CD4-positive, alpha-beta T cell treated with Interleukin-4 for 4 hours (primary cell): ENCODE measurements at places on chromosomes 11 and 22.

GRCh38 chr11:40139066-40139465, 1320.4 kb downstream of the LRRC4C start:
- no peak for DNase-seq

- DNase-seq, result peak; percentile 96
Observed at GRCh38 chr22:50507991-50508884, at the start of gene NCAPH2. Gene NCAPH2, plus strand, starts transcription at chr22:50508224. Its CDS starts 114 bp downstream, at chr22:50508338.

- DNase-seq, result no peak
Observed at GRCh38 chr11:79486242-79486984, 45.6 kb upstream of the TENM4 start.

DNA sequence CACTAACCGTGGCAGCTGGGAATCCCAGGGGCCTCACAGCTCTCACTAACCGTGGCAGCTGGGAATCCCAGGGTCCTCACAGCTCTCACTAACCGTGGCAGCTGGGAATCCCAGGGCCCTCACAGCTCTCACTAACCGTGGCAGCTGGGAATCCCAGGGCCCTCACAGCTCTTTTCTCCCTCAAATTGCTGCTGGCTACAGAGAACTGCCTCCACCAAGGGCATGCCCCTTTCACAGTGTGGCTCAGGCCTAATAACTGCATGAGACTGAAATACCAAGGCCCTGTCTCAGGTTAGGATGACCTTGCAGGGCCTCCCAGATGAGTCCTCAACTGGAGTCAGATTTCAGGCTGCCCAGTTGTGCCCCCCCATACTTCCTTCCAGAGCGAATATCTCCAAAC, 35.1 kb upstream of the GGTLC2 start:
- DNase-seq, result no peak

DNA sequence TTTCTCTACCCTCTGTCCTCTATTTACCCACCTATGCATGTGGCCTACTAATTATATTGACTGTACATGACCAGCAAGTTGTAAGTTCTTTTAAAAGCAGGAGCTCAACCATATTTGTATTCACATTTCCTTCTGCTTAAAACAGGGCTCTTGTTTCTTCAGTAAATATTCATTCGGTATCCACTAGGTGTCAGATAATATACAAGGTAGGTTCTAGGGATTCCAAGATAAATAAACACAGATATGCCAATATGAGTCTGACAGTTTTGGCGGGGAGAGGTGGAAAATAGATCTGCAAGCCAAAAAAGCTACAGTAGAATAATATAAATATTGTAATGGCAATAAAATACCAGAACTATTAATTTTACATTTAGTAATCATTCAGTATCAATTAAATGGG, 15.3 kb upstream of the RAB30 start:
- peak; percentile 11 for DNase-seq

GRCh38 chr11:109644152-109644551, 222.2 kb downstream of the C11orf87 start:
- no peak for DNase-seq

DNA sequence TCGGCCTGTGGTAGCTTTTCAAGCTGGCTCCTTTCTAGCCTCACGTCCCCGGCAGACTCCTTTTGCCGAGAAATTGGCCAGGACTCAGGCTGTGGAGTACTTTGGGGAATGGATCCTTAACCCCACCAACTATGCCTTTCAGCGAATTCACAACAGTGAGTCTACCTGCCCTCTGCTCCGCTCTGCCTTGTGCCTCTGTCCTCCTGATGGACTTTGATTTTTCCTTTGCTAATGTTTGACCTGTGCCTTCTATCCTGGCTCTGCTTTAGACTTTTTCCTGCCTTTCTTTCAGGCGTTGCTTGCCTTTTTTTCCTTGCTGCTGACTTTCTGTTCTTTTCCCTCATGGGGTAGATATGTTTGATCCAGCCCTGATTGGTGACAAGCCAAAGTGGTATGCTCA, 12.5 kb downstream of the MADD start:
- DNase-seq, result no peak

DNA sequence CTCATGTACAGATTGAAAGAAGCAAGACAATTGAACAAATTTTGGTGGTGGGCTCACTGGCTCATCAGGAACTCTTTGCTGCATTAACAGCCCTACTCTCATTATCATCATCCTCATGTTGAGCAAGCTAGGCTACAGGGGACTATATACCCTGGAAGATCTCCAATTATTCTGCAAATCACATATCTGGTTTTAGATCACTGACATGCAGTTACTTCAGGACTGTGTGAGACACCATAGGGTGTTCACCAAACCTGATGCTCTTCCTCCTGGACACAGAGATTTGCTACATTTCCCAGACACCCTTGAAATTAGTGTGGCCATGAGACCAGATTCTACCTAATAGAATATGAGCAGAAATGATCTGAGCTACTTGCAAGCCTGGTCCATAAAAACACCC, 23.0 kb upstream of the ME3 start:
- DNase-seq, result no peak

DNA sequence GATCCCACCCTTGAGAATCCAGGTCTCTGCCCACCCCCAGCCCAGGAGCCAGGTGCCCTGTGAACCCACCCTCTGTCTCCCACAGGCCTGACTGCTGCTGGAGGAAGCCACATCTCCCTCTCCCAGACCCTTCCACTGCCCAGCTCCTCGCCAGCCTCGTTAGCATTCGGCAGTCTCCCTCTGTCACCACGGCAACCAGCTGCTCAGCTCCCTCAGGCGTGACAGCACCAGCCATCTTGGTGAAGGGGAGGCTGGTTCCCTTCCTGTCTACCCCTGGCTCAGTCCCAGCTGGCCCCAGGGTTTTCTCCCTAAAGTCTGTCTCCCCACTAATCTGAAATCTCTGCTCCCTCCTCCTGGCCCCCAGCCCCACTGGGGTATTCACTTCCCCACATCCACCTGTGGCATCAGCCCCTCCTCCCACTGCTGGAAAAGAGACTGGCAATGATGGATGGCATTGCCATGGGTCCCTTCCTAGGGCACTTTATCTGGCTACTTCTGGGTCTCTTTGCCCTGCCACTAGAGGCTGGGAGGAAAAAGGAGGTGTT, 28.1 kb downstream of the NRXN2 start:
- no peak for DNase-seq

- no peak for DNase-seq
Observed at GRCh38 chr11:119319700-119320239, 2.8 kb upstream of the MCAM start.

DNA sequence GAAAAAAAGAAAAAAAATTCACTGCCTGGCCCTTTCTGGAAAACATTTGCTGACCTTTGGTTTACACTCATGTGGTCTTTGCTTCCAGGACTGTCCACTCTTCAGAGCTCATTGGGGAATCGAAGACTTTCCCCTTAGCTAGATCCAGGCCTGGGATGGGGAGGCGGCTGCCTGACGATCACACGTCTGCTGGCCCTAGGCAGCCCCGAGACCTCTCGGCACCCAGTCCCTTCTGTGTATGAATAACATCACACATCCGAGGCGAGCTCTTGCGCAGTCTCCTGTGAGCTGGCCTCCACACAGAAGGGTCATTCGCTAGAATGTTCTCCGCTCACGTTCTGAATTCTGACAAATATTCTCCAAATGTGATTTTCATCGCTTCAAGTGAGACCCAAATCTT, 25.7 kb upstream of the GAL start:
- DNase-seq, result no peak

GRCh38 chr11:47185305-47186075, 744 bp downstream of the PACSIN3 start:
- no peak for DNase-seq

- no peak for DNase-seq
Observed at GRCh38 chr22:38415561-38416321, 39.3 kb downstream of the KCNJ4 start.

DNA sequence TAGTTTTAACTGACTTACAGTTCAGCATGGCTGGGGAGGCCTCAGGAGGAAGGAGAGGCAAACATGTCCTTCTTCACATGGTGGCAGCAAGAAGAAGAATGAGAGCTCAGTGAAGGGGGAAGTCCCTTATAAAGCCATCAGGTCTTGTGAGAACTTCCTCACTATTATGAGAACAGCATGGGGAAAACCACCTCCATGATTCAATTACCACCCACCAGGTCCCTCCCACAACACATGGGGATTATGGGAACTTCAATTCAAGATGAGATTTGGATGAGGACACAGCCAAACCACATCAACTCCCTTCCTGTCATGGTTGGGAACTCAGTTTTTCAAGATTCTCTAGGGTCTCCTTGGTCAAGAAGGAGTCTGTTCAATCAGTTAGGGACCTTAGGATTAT, 432.9 kb upstream of the CNTN5 start:
- no peak for DNase-seq

- DNase-seq, result no peak
Observed at GRCh38 chr11:35787013-35787504, 124.5 kb downstream of the TRIM44 start.

DNA sequence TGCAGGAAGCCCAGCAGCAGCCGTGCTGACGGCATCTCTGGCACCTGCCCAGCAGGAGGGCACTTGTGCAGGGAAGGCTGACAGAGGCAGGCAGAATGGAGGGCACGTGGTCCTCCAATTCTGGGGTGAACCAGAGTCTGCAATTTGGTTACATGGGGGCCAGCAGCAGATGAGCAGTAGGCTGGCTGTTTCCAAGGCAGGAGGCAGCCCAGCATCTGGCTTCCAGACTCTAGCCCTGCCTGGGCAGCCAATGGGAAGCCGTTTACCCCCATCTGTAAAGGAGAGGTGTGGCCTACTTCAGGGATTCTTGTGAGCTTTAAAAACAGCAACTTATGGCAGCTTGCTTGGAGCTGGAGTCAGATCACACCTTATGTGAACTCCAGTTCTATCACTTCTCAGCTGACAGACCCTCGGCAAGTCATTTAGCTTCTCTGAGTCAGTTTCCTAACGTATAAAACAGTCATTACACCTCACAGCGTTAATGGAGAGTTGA, 27.9 kb upstream of the RASL10A start:
- DNase-seq, result no peak

GRCh38 chr11:116504541-116505297, 268.1 kb downstream of the BUD13 start:
- DNase-seq, result no peak

GRCh38 chr11:43925063-43925931, 17.1 kb upstream of the C11orf96 start:
- DNase-seq, result no peak

GRCh38 chr11:8286886-8287285, 23.2 kb upstream of the LMO1 start:
- no peak for DNase-seq

GRCh38 chr11:85740481-85741400, 54.7 kb upstream of the CCDC89 start:
- no peak for DNase-seq

- no peak for DNase-seq
Observed at GRCh38 chr11:72750556-72751115, 1.6 kb downstream of the ARAP1 start.

GRCh38 chr11:70210051-70210501, 7.0 kb downstream of the FADD start:
- DNase-seq, result no peak

- no peak for DNase-seq
Observed at GRCh38 chr11:97622795-97623194, 1233.0 kb downstream of the JRKL start.

DNA sequence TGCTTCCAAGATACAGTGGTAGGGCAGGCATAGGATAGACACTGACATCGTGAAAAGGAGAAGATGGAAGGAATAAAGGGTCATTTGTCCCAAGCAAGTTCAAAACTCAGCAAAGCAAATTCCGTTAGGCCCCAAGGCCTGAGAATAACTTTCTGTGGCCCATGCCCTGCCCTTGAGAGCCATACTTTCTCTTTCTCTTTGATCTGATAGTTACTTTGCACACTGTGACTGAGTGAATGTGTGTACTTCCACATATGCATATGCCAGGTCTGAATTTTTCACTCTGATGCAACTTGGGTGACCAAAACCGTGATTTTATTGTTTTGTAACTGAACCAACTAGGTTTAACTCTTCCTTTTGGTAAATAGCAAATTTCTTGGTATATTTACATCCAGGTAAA, 371.5 kb downstream of the RAB38 start:
- DNase-seq, result no peak

- DNase-seq, result no peak
Observed at GRCh38 chr11:65571420-65571819, 918 bp upstream of the FAM89B start.
